NCI-H187 (cell line): ENCODE measurements at places on chromosomes 2 and 18.

DNA sequence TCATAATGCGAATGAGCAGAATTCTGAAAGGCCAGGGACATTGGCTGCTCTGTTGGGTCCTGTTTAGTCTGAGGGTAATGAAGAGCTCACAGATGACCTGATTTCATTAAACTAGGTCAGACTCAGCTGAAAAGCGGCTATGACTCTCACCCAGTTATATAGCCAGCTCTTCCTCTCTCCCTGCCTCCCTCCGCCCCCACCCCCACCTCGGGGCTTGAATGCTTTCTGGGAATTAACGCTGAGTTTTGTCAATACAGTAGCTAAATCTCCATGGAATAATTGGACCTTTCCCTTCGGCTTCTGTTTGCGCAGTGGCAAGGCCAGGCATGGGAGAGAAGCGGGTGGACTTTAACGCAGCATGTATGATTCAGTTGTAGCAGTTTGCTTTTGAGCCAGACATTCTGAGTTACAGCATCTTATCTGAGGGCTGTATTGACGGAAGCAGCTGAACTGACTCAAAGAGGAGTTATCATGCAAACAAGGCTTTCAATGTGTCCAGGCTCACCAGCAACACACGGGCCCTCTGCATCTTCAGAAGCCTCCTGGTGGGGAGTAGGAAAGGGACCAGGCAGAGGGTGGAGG lies 110.6 kb downstream of the MYCN start:
- no peak for DNase-seq

GRCh38 chr2:46915281-46915810 lies at the start of gene MCFD2:
MCFD2 (minus strand) TSS chr2:46915806; CDS start chr2:46909171, 6,635 bp downstream.
- no peak for DNase-seq

GRCh38 chr2:128187032-128187654 lies 96.1 kb downstream of the UGGT1 start:
- DNase-seq, result no peak

GRCh38 chr2:54471221-54471711 lies 15.1 kb downstream of the SPTBN1 start:
- no peak for DNase-seq

GRCh38 chr18:44901283-44901682 lies 220.6 kb downstream of the SETBP1 start:
- no peak for DNase-seq

DNA sequence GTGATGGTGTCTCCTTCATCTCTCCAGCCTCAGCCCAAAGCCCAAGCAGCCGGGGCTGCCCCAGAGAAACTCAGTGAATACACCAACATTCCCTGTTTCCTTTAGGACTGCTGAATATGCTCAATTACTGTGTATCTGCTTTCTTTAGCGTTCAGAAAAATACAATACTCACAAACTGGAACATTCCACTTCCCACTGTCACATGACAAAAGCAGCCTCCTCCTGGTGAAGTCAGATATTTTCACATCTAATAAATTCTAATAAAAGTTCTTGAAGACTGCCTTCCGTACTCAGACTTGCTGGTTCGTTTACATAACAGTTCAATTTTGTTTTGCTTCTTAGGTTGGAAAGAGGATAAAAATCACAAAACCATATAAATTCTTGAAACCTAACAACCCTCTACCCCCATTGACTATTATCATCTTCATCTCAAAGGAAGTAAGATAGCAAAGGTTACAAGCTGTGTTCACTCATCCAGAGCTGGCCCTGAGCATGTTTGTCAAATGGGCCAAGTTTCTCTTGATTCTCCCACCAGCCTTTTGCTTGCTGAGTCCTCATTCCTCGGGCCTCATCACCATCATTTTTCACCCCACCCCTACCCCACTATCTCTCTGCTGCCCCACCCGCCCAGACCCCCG lies 190.8 kb upstream of the HNRNPA3 start:
- no peak for DNase-seq

DNA sequence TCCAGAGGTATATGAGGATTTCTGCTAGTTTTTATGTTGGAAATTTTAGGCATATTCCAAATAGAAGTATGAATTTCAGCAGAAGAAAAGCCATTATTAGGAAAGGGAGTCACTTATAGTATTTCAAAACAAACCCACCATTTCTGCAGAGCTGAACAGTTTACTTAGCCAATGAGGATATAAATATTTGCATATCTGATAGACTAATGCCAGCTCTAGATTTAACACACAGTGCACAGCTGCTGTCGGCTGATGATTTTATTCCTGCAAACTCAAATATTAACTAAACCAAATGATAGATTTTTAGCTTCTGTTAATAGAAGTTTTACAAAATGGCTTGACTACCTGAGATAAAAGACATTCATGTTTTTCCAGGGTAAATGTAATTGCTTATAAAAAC lies 375.8 kb upstream of the FANCL start:
- DNase-seq, result no peak

- no peak for DNase-seq
These were observed 187.8 kb downstream of the FTCDNL1 start for GRCh38 chr2:199663157-199663556.

DNA sequence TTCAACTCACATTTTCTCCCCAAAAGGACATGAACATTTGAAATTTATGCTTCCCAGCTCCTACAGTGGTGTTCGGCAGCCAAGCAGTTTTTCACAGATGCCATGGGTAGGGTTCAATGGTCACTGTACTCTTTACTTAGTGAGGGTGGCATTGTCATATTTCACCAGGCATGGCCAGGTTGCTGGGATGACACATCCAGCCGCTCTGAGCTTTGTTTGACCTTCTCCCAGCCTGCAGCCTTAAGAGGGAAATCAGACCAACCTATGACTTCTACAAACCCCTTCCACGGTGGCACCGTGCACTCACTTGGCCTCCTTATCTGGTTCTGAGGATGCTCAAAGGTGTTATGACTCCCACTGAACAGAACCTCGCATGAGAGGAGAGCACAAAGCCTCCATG lies 108.4 kb upstream of the SH3BP4 start:
- no peak for DNase-seq

DNA sequence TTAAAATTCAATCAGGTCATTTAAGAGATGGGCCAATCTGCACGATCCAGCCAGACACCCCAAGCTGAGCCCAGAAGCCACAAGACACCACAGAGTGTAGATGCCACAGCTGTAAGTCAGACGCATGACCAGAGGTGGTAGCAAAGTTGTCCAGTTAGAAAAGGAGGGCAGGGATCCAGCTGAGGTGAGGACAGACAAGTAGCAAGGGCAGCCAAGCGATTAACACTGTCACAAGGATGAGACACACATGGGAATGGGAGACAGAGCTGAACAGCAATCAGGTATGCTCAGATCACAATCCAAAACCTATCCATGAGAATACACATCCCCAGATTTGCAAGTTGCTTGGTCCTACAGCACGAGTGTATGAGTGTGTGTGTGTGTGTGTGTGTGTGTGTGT lies 143.4 kb upstream of the STK17B start:
- DNase-seq, result no peak

DNA sequence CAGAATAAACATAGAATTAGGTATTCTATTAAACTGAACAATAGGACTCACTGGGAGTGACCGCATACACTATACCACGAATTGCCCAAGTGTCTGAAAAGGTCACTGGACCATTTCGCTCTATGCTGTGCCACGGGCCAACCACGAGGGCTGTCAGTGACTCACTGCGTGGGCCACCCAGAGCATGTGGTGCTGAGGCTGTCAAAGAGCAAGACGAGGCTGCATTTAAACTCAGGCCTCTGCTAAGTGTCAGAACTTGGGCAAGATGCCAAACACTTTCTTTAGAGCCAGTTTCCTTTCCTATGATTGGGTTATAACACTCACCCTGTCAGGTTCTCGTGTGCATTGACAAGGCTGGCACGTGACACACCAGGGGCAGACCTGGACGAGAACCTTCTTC lies 97.5 kb downstream of the SH3YL1 start:
- no peak for DNase-seq

DNA sequence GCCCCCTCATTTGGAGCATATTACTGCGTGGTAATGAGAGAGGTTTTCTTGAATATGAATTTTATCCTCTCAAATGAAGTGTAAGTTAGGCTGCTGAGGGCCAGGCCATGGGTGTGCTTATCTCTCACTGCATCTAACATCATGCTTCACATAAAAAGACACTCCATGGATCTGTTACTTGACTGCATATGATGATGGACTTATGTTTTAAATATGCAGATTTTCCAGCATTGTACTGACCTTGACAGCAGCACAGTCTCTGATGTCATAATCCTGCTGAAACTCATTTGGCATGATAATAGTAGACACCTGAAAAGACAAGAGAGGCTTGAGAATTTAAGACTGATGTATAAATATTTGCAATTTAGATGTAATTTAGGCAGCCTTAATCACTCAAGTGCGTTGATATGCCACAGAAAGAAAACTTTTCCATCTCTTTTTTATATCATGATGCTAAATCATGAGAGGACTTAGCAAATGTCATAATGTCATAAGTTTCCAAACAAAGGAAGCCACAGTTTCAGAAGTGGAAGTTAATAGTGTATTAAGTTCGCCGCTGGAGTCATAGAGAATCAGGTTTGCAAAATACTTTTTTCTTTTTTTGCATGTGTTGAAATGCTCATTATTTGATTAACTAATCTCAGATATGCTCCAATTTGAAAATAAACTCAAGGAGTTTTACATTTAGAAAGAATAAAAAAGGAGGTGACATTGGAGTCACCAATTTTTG lies 62.7 kb upstream of the CD302 start:
- no peak for DNase-seq

DNA sequence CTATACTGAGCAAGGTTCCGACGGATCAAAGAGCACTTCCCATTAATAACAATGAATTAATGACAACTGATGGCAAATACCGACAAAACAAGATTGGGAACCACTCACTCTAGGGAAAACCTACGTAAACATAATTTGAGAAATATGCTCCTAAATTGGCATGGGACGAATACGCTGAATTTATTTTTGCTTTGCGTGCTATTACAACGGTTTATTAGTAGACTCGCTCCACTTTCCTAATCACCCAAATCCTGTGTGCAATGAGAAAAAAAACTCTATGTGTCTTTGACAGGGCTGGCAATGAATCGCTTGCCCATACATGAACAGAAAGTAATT lies 536 bp upstream of the SLC25A12 start:
- no peak for DNase-seq

DNA sequence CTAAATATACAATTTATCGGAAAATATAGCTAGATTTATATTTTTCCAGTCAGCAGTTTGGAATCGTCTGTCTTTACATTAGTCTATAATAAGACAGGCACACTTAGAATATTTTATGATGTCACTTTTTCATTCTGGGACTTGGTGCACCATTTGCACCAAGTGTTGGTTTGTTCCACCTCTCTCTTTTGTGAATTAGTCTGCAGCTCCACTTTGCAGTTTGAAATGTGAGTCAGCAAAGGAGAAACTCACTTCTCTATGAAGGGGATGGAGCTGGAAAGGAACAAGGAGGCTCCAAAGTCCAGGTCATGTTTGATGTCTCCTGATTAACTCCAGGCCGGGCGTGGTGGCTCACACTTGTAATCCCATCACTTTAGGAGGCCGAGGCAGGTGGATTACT lies 63.8 kb upstream of the RTN4 start:
- DNase-seq, result no peak

- DNase-seq, result no peak
These were observed 92.4 kb downstream of the RHOB start for GRCh38 chr2:20539133-20539719.

DNA sequence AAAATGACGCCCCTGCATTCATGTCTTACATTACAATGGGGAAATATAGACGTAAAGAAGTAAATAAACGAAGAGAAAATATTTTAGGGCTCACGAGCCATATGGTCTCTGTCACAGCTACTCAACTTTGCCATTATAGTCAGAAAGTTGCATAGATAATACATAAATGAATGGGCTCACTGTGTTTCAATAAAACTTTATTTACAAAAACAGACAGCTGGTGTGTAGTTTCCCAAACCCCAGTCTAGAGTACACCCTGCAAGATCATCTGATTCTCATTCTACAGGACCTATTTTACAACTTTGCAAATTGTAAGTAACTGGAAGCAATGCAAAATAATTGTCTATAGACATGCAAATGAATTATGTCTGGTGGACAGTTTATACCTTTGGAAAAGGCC lies 57.5 kb downstream of the NOL10 start:
- DNase-seq, result no peak

DNA sequence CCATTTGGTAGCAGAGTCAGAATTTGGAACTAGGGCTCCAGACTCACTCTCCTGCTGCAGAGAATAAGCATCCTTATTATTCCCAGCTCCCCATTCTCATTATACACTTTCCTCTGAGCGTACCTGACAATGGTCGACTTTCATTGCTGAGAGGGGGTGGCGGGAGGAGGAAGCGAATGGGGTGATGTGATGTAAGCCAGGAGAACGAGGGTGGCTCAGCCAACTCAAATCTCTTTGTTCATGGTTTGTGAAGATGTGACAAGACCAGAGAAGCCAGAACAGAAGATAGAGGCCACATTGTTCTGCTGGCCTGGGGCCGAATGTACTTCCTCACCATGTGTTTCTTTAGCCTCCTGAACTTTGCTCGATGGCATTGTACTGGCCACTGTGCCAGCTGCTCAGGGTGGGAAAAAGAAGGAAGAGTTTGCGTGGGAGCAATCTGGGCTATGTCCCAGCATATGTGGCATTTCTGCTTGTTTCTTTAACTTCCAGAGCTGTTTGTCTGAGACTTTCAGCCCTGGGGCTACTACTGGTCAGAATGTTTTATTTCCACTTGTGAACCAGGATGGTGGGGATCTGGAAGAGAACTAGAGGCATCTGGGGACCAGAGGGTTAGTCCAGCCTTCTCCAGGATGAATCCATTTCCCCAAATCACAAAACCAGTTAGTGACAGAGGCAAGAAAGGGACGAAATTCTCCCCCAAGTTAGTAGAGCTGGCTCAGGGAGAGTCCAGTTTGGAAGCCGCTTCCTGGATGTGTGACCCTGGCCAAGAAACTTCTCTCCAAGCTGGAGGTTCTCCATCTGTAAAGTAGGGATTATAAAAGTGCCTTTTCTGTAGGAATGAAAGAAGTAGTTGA lies 62.6 kb downstream of the MOGAT1 start:
- DNase-seq, result no peak

DNA sequence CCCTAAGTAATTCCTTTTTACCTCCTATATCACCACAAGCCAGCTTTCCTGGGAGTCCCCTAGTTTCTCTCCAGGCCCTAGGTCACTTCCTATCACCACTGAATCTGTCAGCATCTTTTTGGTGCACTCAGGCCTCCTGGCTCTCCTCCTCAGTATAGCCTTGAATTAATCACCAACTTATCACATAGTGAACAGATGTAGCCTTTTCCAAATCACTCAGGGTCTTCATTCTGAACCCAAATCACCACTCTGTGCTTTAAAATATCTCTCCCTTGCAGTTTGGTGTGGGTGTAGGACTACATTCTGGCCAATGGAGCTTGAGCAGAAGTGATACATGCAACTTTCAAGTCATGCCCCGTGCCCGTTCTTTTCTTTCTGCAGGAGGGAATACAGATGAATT lies 29.6 kb upstream of the ATP8B1 start:
- no peak for DNase-seq

GRCh38 chr2:72148837-72149555 lies 1.3 kb upstream of the CYP26B1 start:
- DNase-seq, result no peak
